ENCODE measurements at places on chromosomes 6 and 20.

GRCh38 chr6:129711271-129711631 is 1.3 kb upstream of the ARHGAP18 start:
- no peak for DNase-seq

DNA sequence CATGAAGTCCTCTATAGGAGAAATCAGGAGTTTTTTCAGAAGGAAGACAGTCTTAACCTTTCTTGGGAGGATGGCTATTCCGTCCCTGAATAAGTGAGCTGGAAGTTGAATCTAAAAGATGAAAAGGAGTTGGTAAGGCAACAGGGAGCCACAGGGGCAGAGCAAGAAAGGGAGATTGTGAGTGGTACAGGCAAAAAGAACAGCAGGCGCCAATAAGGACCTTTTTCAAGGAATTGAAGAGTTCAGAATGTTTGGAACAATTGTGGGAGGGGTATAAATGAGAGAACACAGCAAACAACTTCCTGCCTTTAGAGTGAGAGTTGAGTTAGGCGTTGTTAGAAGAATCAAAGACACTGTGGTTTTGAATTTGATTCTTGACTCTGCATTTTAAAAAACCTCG is 1003.7 kb downstream of the EPHA7 start:
- DNase-seq = no peak

DNA sequence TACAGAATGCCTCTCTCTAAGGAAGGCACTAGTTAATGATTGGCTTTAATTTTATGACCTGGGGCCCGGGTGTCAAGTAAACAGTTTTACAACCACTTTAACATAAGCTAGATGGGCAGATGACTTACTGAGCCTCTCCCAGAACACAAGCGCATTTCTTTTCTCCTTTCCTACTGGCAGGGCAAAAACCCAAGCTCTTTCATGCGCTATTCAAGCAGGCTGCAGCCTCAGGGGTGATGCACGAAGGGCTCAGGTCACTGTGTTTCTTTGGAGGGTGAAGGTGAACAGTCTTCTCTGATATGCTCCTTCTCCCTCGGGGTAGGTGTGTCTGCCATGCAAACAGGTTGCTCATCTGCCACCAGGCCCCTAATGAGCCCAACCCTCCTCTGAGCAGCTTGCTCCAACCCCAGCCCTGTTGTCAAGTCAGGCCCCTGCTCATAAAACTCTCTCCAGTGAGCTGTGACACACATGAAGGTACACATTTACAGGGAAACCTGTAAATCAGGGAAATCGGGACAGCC is 73.5 kb upstream of the CDH4 start:
- no peak for DNase-seq

DNA sequence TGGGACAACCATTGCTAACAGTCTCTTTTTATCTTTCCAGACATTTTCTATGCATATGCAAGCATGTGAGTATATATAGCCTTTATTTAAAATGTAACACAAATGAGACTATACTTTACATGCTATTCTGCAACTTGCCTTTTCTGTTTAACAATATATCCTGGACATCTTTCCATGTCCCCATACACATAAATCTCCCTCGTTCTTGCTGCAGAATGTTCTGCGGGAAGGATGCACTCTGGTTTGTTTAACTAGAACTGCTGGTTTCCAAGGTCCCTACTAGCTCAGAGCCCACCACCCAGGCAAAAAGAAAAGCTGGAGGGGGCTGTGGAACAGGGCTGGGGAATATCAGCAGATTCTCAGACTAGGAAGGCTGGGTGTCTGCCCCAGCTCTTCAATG is 35.2 kb upstream of the CCDC167 start:
- no peak for DNase-seq

DNA sequence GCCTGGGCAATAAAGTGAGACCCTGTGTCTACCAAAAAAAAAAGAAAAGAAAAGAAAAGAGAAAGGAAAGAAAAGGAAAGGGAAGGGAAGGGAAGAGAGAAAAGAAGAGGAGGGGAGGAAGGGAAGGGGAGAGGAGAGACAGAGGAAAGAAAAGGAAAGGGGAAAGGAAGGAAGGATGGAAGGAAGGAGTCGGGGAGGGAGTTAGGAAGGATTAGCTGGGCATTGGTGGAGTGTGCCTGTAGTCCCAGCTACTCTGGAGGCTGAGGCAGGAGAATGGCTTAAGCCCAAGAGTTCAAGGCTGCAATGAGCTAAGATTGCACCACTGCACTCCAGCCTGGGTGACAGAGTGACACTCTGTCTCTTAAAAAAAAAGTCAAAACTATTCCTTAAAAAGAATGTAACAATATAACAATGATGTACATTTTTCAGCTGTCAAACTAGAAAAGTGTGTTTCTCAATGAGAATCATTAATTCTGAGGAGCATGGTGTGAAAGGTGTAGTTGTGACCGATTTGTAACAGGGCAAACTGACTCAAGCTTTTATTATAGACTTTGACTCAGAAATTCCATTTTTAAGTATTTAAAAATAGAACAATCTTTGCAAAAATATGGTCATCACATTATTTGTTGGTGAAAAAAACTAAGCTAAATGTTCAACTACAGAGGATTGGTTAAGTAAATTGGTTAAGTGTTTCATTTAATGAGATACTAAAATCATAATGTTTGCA is 14.7 kb downstream of the SNRPB start:
- DNase-seq = no peak

DNA sequence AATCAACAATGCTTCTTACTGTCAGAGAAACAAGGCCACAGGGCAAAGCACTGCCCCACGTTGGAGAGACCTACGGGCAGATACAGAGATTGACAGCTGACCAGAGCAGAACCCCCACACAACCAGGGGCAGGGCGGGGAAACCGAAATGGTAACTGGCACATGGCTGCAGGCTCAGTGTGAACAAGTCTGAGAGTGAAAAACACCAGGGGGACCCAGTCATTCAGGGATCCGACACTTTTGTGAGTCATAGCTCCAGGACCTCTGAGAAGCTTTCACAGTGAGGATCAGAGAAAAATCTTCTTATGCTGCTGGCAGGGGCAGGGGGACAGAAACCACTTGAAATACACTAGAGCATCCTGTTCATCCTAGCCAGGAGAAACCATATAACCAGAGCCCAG is 254.2 kb downstream of the C6orf118 start:
- DNase-seq = no peak

GRCh38 chr6:163259689-163260088 is 154.8 kb upstream of the QKI start:
- DNase-seq = no peak

DNA sequence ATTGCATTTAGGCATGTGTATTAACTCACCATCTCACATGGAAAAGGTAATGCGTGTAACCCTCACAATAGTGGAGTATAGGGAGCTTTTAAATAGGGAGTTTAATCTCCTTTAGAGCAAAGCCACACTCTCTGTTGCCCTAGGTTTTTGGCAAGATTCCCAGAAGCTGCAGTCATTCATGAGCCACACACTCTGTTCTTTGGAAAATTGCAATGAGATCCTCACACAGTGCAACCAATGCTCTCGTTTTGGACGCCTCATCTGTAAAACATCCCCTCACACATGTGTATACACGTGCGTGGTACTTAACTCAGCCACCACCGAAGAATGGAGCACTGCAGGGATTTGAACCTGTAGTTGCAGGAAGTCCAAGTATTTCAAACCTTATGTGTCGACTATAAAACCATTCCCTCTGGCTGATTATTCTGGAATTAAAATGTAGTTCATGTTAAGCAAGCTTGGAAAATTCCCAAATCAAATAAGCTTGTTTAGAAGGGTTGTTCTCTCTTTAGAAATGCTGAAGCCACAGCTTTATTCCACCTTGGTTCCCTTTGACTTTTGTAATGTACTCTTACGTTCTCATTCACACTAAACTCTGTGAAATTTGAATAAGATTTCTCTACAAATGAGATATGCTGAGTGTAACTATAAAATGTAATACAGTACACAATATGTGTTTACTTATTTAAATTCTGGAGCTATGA is 489.8 kb upstream of the MANEA start:
- DNase-seq = peak; percentile 99

GRCh38 chr6:151747896-151748295 is 59.6 kb upstream of the ESR1 start:
- no peak for DNase-seq

- DNase-seq = no peak
Measured at GRCh38 chr20:45902199-45902701, 9.7 kb downstream of the PLTP start.

GRCh38 chr6:54463354-54464024 is 155.2 kb downstream of the TINAG start:
- DNase-seq = no peak

DNA sequence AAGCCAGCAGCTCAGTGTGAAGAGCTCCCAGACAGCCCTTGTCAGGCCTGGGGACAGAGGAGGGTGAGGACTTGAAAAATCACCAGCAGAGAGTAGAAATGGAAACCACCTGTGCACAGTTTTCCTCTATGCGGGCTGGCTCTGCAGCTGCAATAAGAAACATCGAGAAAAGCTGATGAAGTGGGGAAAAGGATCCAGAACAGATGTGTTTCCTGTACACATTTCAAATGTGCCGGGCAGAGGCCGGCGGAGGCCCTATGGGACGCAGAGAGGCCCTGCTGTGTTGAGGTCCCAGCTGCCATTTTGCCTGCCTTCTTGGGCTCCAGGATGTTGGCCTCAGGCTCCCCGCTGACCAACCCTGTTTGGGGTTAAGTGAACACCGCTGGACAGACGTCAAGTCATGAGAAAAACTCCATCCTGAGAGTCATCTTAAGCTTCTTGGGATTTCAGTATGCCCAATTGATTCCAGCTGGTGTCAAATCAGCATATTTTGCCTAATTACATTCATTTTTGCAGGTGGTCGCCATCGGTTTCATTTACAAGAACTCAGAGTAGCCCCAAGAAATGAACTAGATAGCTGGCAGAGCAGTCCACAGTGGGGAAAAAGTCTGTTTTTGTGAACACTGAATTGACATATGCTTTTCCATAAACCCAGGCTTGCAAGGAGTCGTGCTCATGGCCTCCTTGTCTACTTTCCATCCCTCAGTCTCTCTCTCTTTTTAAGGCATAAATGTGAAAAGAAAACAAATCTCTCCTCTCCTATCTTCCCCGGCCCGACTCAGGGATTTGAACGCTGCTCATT is 150.4 kb upstream of the PHACTR3 start:
- DNase-seq = no peak

DNA sequence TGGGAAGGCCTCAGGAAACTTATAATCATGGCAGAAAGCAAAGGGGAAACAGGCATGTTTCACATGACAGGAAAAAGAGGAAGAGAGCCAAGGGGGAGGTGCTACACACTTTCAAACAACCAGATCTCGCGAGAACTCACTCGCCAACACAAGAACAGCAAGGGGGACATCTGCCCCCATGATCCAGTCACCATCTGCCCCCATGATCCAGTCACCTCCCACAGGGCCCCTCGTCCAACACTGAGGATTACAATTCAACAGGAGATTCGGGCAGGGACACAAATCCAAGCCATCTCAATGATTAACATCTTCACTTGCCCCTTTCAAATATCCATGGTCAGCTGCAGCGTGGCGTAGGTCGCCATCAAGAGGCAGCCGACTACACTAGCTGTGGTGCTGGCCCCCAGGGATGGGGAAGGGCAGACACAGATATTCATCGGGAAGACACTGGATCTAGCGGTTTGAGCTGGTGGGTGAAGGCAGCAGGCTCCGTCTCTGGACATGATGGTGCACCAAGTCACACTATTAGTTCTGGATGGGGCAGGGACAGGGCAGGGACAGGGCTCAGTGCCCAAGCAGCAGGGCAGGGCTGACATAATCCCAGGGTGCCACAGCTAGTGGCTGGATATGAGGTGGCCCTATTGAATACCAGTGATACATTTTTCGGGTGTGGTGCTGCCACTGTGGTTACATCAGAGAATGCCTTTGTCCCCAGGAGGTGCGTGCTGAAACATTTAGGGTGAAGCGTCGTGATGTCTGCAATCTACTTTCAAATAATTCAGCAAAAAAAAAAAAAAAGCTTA is 31.6 kb downstream of the TUBB2B start:
- DNase-seq = no peak

- DNase-seq = no peak
Measured at GRCh38 chr20:9919271-9920014, 80.6 kb upstream of the PAK5 start.

GRCh38 chr6:37745748-37746147 is 48.1 kb upstream of the MDGA1 start:
- no peak for DNase-seq

DNA sequence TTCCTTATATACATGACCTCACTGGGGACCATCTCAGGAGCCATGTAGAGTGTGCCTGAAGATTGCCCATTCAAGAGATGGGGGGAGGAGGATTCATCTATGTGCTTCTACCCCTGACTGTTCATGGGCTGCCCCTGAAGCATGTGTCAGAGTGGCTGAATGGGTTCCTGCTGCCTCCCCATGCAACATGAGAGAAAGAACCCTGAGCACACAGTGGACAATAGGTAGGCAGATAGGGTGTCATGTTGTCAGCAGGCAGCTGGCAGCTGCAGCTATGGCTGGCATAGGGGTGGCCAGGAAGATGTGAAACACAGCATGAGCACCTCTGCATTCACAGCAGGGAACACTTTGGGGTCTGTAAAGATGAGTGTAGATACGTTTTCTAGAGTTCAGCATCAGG is 208.4 kb upstream of the CNR1 start:
- DNase-seq = peak; percentile 94

- DNase-seq = no peak
Measured at GRCh38 chr6:156634048-156634447, 143.1 kb upstream of the ARID1B start.

DNA sequence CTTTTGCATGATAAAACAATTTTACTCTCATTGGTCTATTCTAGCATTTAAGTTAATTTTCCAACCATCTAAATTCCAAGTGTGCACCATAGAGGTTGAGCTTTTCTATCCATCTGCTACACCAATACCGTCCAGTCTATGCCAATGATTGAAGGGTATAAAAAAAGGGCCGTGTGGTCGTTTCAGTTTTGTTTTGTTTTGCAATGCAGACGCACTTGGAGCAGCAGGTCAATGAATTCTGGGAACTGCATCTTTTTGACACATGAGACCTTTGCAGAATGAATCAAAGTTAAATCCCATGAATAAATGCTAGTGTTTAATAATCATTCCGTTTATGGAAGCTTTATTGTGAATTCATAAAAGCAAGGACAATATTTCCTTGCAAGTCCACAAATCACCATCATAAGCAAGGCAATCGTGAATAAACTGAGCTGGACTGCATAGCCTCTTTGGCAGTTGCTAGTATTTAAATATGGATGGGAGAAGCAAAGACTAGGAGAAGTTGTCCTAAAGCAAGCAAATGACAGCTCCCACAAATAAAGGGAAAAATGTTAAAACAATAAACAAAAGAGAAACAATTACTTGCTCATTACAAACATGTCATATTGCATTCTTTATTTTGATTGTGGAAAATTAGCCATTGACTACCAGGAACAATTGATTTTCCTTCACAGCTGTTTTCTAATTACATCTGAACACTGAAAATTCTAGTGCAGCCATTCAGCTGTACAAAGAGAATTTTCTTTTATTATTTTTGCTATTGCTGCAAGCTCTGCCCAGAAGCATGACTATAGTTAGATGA is 649.7 kb upstream of the GJE1 start:
- DNase-seq = no peak

DNA sequence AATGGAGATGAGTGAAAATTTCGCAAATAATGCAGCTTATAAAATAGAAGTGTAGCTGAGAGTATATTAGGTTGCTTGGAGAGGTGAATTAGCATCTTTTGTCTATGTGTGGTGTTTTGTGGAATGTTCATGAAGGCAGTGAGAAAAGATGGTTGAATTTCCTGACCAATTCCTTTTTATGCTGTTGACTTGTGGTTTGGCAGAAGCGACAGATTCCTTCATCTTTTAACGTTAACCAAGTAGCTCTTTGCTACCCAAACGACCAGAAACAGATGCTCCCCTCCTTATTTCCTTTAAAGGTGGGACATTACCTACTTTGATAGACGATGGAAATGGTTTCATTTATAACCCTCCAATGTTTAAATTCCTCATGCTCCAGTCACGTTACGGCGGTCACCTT is 390.5 kb downstream of the QKI start:
- no peak for DNase-seq

- DNase-seq = no peak
Measured at GRCh38 chr20:55935448-55936208, 69.7 kb downstream of the CBLN4 start.

All from NCI-H345 (cell line).